ENCODE measurements at places on chromosomes 11 and 22. TPM values are rescaled to one million over a fixed set of nuclear protein-coding genes. Genes with fewer than 3 reads are reported as not detected.
A peak's percentile ranks its signal among the peaks of the same experiment; 100 is the strongest.

The SLC16A8 gene
- not detected for total RNA-seq

- DNase-seq: no peak
Observed at GRCh38 chr11:3745161-3745560, 52.2 kb downstream of the NUP98 start.

DNA sequence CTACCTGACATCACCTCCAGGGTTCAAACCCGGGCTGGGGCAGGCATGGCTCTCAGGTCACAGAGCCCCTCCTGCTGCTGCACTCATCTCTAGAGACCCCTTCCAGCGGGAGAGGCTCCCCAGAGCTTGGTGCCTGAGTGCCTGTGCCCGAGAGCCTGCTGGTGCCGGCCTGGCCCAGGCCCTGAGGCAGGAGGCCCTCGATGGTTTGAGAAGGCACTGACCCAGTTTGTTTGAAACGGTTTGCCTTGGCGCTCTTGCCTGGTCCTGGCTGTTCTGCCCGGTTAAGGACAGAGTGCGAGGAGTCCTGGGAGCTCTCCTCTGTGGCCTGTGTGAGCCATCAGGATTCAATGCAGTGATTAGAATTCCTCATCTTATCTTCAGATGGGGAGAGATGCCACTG lies 88.9 kb downstream of the TBC1D22A start:
- no peak for DNase-seq

GRCh38 chr11:120137187-120137610 lies 714 bp downstream of the TRIM29 start:
- DNase-seq: no peak

DNA sequence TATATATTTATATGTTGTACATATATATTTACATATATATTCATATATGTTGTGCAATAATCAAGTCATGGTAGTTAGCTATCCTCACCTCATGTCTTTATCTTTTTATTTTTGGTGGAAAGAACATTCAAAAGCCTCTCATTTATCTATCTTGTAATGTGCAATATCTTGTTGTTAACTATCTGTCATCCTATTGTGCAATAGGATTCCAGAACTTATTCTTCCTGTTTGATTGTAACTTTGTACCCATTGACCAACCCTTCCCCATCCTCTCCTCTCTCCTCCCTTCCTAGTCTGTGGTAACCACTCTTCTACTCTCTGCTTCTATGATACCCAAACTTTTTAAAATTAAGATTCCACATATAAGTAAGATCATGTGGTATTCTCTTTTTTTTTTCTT lies 115.6 kb upstream of the PDGFD start:
- DNase-seq: no peak

DNA sequence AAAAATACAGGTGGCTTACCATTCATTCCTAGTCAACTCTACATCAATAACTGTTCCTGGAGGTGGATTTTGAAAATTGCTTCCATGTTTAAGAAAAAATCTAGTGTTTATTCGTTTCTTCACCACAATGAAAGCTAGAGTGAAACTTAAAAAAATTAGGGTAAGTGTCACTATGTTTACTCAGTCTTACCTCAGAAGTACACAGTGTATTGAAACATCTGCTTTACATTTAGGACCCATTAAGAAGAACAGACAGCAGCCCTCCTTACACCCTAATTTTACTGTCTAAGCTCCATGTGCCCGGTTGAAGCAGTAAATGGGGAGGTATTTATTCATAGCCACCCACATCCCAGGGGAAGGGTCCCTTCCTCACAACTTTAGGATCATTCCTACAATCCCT lies 51.4 kb downstream of the PIWIL3 start:
- no peak for DNase-seq

DNA sequence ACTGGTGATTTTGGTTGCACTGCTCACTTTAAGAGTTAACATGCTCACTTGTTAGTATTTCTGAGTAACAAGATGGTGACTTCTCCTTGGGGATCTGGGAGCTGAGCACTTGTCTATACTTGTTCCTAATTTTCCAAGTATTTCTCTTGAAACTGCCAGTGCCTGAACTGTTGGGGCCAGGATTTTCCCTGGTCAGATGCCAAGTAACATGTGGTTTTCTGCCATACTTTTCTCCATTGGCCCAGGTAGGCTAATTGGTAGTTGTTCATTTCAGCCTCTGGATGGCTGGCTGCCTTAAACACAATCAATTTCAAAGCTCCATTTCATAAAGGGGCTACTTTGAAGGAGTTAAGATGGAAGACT lies 35.0 kb downstream of the RNF141 start:
- peak; percentile 37 for DNase-seq

The VSTM5 gene
- total RNA-seq: not detected

The CSF2RB gene
- total RNA-seq: not detected

The CCDC116 gene
- total RNA-seq: 0.10 TPM

GRCh38 chr11:62024936-62025486 lies 57.6 kb upstream of the FTH1 start:
- DNase-seq: no peak

DNA sequence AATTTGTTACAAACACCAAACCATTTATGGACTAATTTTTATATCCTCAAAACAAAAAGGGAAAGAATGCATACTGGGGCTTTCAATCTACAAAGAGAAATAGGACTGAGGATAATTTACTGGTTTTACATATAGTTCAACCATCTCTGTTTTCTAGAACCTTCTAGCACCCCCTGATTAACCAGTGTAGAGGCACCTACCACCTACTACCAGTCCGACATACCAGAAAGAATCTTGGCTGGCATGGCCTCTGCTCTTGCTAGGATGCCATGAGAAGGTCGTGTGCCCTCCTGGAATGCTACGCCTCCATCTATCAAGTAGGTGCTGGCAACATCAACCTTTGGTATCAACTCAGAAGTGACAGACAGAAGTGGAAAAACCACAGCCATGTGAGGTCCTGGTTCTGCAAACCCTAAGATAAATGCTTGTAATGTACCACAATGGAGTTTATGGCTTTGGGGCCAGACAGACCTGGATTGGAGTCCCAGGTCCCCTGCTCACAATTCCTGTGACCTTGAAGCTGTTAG lies 28.2 kb downstream of the MYH9 start:
- no peak for DNase-seq

The PANX3 gene
- not detected for total RNA-seq

Data from RPMI7951 (cell line).